Activated naive CD4-positive, alpha-beta T cell (primary cell): ENCODE measurements at places on chromosomes 1 and 21.

GRCh38 chr1:31181515-31182343 is 58.0 kb downstream of the NKAIN1 start:
- DNase-seq = no peak

- DNase-seq = no peak
Measured at GRCh38 chr1:111359376-111359775, 68.2 kb downstream of the OVGP1 start.

GRCh38 chr1:180155182-180155682 is 563 bp downstream of the QSOX1 start:
- no peak for DNase-seq

- DNase-seq = no peak
Measured at GRCh38 chr1:55155522-55155921, 59.6 kb downstream of the USP24 start.

DNA sequence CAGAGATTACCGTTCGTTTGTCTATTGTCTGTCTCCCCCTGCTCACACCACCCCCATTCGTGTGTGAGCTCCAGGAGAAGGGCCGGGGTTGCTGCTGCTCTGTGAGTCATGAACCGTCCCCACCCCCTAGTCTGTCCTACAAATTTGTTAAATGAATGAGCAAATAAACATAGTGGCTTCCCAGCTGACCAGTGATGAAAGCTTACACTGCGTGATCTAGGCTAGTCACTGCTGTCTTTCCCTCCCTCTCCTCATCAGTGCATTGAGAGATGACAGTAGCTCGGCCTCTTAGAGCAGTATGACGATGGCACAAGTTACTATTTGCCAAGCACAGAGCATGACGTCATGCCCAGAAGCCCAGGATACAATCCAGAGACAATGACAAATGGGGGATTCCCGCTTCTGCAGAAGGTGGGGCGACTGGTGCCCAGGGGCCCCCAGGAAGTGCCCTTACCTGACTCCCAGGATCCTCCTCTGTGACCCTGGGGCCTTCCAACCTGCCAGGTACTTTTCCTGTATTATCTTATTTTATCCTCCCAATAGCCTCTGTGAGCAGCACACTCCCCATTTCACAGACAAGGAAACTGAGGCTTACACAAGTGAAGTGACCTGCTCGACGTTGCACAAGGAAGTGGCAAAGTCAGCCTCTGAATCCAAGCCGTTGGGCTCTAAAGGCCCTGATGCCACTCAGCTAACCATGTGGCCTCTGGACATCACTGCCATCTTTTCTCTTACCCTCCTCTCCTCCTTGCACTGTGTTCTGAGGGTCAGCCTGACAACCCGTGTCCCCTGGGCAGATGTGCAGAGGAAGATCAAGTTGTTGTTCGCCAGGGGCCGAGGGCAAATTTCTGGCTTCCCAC is 8.6 kb upstream of the EPHA2 start:
- DNase-seq = no peak

DNA sequence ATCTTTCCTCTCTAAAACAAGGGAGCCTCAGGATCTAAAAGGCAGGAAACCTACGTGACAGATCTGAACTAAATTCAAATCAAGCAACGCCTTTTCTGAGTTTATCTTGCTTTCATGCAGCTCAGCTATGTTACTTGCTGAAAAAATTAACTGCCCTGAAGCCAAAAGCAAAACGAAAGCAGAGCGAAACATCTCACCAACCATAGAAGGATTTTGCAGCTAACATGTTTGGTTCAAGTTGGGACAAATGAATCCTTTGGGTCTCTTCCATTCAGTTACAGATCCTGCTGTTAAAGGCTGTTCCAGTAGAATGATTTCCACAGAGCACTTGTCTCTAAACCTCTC is 482 bp downstream of the SLC2A5 start:
- DNase-seq = no peak

- no peak for DNase-seq
Measured at GRCh38 chr1:119132179-119132578, 8.3 kb downstream of the WARS2 start.

DNA sequence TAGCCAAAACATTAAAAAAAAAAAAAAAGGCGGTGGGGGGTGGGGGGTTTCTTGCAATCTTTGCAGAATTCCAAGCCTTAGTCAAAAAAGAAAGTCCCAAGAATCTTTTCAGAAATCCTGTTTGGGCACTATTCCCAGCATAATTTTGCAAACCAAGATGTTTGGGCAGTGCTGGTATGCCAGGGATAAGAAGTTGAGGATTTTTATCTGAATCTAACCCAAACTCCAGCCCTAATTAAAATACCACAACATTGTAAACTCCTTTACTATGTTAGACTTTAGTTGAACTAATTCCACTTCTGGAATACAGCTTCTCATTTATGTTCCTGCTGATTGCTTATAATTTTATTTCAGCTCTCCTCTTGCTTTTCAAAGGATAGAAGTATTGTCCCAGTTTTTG is 504.1 kb upstream of the ADGRL2 start:
- no peak for DNase-seq

GRCh38 chr1:51324251-51325010 is 5.9 kb downstream of the TTC39A start:
- no peak for DNase-seq

- DNase-seq = no peak
Measured at GRCh38 chr1:221137666-221138065, 258.4 kb downstream of the HLX start.

DNA sequence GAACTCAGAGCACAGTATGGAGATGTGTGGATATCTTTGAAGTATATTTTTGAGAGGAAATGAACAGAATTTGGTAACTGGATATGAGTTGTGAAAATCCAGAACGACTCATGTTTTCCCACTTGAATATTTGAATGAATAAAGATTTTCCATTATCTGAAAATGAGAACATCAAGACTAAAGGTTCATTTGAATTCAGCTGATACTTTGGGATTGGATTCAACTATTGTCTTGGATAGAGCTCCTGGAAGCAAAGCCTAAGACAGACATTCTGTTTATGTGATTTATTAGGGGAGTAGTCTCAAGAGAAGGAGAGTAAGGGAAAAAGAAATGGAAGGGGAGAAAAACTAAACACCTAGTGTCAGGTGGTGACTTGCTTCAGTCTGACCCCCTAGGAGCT is 256.0 kb upstream of the LYPLAL1 start:
- DNase-seq = no peak

GRCh38 chr1:7267493-7267892 is 482.2 kb downstream of the CAMTA1 start:
- DNase-seq = no peak

GRCh38 chr21:35933466-35933865 is 126.9 kb downstream of the SETD4 start:
- no peak for DNase-seq

- DNase-seq = no peak
Measured at GRCh38 chr1:28437264-28437923, 67.9 kb downstream of the PHACTR4 start.

DNA sequence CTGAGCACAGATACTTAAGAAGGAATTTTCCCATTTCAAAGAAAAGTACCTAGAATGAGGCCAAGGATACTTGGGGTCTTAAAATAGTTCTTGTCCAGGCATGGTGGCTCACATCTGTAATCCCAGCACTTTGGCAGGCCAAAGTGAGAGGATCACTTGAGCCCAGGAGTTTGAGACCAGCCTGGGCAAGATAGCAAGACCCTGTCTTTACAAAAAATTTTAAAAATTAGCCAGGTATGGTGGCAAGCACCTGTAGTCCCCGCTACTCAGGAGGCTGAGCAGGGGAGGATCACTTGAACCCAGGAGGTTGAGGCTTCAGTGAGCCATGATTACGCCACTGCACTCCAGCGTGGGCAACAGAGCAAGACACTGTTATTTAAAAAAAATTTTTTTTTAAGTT is 29.0 kb downstream of the NFYC start:
- no peak for DNase-seq

DNA sequence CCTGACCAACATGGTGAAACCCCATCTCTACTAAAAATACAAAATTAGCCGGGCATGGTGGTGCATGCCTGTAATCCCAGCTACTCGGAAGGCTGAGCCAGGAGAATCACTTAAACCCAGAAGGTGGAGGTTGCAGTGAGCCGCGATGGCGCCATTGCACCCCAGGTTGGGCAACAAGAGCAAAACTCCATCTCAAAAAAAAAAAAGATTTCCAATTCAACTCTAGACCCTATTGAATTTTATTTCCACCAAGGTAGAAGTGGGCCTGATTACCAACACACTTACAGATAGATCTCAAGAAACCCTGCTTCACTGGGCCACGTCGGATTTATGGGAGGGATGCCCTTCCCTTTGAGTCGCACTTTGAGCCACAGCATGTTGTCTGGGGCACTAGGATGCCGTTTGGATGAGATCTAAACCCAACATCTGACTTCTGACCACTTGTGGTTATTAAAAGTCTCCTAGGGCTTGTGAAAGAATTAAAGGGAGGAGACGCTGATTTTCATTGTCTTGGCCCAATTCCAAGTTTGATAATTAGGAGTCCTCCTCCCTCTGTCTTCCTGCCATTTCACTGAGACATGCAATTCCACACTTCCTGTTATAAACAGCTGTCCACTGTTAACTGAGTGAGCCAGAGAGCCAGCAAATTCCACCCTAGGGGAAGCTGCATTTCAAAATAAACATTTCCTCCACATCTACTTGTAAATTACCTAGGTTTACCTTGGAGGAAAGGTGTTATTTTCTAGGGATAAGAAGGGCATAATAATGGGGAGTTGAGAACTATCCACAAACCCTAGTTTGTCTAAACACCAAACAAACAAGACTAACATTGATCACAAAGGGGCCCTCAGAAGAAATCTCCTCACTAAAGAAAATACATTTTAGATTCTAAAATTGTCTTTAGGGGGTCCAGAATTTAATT is 5.2 kb upstream of the RERE start:
- DNase-seq = no peak

GRCh38 chr21:44935533-44935927 is 4.3 kb upstream of the SLX9 start:
- DNase-seq = no peak

DNA sequence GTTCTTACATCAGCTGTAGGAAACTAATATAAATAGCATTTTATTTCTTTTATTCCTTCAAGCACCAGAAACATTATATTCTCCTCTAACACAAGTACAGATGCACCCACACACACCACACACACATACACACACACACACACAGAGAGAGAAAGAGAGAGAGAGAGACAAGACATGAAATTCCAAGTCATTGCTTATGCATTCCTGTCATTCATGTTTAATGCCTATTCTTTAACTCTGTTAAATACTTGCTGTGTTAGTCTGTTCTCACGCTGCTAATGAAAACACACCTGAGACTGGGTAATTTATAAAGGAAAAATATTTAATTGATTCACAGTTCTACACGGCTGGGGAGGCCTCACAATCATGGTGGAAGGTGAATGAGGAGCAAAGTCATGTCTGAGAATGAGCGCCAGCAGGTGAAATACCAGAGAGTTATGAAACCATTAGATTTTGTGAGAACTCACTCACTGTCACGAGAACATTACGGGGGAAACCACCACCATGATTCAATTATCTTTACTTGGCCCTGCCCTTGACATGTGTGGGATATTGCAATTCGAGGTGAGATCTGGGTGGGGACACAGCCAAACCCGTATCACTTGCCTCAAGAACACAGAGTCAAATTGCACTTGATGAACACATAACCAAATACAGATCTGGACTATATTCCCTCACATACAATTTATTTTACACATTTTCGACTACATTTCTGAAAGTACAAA is 1058.1 kb upstream of the TMPRSS15 start:
- no peak for DNase-seq

GRCh38 chr1:10674700-10675609 is 121.5 kb downstream of the CASZ1 start:
- no peak for DNase-seq

DNA sequence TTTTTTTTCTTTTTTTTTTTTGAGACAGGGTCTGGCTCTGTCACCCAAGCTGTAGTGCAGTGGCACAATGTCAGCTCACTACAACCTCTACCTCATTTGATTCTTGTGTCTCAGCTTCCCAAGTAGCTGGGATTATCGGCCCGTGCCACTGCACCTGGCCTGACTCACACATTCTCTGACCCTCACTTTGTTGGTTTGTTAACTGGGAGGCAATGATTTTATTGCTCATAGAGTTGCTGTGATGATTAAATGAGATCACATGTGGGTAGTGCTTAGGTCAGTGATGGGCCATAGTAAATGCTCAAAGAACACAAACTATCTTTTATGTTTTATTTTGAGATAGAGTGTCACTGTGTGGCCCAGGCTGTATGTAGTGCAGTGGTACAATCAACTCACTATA is 47.3 kb upstream of the SSBP3 start:
- DNase-seq = no peak

DNA sequence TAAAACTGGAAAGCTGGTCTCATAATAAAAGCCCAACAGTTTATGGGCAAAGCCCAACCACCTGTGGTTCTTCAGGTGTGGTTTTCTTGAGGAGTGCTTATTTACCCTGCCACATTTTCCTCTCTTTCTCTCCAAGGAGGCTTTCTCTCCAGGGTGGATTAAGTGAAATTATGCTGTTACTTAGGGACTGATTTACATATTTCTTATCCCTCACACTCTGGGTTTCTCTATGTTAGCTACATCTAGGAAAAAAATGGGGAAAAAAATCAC is 4.8 kb downstream of the TBX19 start:
- DNase-seq = no peak

- no peak for DNase-seq
Measured at GRCh38 chr1:44592208-44593145, 81.8 kb downstream of the TMEM53 start.

DNA sequence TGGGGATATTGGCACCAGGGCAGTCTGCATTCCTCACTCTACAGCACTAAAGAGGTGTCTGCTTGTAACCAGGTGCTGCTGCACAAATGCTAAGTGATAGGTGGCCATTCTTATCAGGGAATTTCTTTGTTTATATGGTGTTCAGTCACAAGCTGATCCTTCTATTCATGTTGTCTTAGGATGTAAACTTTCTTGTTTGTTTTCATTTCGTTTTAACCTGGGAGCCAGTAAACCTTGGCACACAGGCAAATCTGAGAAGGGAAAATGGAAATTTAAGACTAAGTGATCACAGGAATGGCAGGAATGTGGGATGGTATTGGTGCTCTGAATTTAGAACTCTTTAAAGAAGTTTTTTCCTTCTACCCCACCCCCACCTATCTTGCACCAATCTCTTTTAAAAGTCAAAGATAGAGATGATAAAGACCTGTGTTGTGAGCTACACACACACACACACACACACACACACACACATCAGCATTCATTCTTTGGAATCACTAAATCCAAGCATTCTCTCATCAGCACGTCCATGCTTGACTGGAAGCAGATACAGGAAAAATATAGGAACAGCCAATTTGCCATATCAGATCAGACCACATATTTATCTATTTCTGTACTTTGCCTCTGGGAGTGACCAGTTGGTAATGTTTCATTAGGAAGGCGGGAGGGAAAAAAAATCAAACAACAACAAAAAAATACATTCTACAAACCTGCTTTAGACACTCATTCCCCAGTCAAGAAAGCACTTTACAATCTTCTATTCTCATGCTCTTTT is 451.4 kb upstream of the ADGRL2 start:
- DNase-seq = no peak

- no peak for DNase-seq
Measured at GRCh38 chr1:245751116-245751515, 596.3 kb downstream of the KIF26B start.

DNA sequence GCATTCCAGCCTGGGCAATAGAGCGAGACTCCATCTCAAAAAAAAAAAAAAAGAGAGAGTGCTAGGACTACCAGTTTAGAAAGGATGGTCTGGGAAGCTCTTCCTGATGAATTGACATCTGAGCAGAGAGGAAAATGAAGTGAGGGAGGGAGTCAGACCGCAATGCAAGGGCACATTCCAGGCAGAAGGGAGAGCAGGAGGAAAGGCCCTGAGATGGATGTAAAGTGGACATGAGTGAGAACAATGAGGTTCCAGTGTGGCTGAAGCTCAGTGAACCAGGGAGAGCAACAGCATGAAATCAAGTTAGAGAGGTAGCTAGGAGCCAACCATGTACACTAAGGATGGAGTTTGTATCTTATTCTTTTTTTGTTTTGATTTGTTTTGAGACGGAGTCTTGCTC is 55.9 kb upstream of the SPOCD1 start:
- no peak for DNase-seq
